HFF-Myc (cell line): ENCODE measurements at places on chromosomes 12 and 14.

DNA sequence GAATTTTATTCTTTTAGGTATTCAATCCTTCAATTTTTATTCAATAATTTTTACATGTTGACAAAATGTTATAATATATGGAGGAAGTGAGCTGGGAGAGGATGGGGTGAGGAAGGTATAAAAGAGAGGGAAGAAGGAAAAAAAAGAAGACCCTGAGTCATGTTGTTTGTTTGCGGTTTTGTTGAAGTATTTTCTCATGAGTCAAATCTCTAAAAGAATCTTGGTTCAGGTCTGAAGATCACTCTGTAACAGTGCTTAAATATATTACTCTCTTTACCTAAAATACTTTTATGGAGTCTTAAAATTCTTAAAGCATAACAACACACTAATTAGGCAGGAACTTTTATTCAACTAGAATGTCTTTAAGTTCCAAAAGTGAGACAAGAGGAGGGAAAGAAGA, 489.6 kb upstream of the GARIN6 start:
- DNase-seq, result no peak

- DNase-seq, result no peak
Measured at GRCh38 chr12:1890119-1890703, 28.2 kb downstream of the CACNA2D4 start.

GRCh38 chr12:79055926-79056674, 191.5 kb downstream of the SYT1 start:
- DNase-seq, result peak; percentile 21

- no peak for DNase-seq
Measured at GRCh38 chr12:50326590-50327284, 43.4 kb upstream of the LIMA1 start.

GRCh38 chr12:4144676-4145075, 128.9 kb upstream of the CCND2 start:
- no peak for DNase-seq

DNA sequence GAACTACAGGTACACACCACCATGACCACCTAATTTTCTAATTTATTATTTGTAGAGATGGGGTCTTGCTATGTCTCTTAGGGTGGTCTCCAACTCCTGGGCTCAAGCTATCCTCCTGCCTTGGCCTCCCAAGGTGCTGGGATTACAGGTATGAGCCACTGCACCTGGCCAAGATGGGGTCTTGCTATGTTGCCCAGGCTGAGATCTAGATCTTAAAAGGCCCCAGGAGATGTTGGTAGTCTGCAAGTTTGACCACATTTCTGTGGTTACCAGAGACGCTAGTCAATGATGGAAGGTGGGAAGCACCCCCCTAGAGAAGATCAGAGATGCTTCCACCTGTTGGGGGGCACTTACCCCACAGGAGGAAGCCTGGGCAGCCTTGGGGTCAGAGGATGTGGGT, 34.7 kb downstream of the FOXN4 start:
- DNase-seq, result no peak

DNA sequence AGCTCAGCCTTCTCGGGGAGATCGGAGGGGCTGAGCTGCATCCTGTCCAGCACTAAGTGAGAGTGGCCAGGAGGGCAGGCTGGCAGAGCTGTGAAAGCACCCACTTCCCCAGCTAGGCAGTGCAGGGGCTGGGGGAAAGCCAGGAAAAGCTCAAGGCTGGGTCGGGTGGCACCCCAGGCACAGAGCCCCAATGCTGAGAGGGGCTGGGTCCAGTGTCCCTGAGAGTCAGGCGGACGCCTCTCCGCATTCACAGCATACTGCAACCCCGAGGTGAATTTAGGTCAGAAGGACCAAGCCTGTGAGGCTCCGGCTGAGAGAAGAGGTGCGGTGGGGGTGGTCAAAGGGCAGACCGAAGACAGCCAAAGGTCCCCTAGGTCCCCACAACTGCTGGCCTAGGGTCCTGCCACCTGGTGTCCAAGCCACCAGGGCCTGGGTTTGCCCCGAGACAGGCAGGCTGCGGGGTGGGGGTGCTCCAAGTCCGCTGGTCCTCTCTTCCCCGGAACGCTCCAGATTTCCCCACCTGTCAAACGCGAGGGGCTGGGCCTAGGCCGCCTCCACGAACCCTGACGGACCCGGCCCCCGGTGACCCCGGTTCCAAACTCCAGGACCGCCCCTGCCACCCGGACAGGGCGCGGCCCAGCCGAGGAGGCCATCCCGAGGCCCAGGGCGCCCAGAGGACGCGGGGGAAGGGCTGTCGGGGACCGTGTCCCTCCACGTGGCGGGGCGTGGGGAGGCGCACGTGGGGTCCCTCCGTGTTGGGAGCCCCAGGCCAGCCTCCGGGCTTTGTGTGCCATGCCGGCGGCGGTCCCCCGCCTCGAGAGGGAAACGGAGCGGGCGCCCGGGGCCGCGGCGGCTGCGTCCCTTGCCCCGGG, 527 bp downstream of the CAMKK2 start:
- DNase-seq, result no peak

DNA sequence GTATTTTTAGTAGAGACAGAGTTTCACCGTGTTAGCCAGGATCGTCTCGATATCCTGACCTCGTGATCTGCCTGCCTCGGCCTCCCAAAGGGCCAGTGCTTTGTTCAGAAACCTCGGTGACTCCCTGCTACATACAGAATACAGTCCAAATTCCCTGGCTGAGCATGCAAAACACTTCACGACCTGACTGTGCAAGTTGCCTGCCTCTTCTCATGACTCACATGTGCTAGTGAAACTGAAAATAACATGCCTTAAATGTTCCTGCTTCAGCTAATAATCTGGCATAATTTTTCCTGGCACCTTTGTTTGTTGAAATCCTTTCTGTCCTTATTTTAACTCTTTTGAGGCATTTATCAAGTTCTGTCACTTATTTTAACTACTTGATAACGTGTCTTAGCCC, 8.2 kb downstream of the DMAC2L start:
- no peak for DNase-seq

GRCh38 chr14:62980693-62981092, 64.6 kb downstream of the KCNH5 start:
- DNase-seq, result no peak

DNA sequence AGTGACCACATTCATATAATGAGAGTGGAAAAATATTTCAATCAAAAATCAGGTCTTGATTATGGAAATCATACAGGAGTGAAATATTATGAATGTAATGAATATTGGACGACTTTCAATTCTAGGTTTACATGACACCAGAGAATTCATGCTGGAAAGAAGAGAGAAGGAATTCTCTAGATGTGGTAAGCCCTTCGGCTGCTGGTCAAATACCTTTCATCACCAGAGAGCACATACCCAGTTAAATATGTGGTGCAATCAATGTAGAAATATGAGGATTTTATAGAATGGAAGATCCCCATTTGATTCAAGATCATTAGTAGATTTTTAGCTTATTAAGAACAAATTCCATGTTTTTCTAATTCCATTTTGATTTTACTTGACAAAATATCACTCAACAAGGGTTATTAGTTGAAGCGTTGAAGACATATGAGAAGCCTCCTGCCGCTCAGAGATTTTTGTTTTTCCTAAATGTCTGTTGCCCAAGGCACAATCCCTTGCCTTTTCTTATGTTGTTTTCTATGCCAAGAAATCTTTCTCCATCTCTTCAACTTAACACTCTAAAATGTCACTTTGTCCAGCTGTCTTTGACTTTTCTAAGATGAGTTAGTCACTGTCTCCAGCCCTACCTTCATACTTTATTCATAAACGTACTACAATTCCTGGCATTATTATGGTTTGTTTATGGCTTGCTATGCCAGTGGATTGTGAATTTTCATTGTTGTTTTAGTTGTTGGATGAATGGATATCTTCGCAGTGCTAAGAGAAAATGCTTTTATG, 72.8 kb upstream of the ZDHHC17 start:
- DNase-seq, result no peak

- no peak for DNase-seq
Measured at GRCh38 chr14:104582005-104582404, 2.4 kb downstream of the C14orf180 start.
